ENCODE measurements at places on chromosomes 1 and 21.

GRCh38 chr1:56291374-56291919 lies 287.9 kb downstream of the PLPP3 start:
- DNase-seq: no peak

DNA sequence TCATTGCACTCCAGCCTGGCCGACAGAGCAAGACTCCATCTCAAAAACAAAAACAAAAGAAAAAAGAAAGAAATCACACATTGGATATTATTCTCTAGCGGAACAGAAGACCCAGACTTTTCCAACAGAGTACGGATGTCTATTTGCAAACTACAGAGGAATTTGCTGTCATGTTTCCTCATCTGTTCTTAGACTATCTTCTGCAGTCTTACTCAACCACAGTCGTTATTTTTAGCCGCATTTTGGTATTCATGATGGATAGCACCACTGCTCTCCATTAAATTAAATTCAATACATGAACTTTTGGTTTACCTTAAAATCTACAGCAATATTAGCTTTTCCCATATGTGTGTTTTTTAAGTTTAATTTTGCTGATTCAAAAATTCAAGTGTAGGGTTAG lies 14.2 kb upstream of the HEATR1 start:
- DNase-seq: no peak

DNA sequence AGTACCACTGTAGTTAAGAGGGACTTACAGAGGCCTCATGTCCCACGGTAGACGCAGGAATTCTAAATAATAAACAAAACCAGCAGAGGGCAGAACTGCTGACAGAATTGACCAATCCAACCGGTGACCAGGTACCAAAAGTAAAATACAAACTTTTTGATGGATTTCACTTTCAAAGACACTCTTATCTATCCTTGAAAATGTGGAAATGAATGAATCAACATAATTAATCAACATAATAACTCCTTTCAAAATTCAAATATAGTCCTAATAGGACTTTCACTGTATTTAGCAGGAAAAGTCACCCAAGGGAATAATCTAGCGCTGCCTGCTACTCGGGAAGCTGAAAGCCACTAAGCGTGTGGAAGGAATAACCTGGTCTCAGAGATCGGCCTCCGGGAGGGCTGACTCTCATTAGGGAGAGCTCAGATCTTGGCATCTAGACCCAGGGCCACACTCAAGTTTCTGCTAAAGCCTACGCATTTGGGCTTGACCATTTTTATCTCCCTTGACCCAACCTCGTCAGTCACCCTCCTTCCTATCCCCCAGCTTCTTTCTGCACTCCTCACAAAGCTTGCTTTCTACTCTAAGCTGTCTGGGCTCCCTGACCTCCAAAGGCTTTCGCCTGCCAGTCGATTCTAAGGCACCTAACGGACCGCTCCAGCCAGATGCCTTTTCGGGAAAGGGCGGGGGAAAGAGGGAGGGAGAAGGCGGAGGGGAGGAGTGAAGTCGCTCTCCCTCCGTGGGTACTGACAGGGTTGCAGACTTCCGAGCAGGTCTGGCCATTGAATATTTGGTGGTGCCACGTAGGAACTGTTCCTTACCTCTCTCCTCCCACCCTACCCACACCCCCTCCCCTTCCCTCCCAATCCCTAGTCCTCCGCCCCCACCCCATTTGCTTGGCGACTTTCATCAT lies 1.6 kb downstream of the COL11A1 start:
- DNase-seq: peak; percentile 27

DNA sequence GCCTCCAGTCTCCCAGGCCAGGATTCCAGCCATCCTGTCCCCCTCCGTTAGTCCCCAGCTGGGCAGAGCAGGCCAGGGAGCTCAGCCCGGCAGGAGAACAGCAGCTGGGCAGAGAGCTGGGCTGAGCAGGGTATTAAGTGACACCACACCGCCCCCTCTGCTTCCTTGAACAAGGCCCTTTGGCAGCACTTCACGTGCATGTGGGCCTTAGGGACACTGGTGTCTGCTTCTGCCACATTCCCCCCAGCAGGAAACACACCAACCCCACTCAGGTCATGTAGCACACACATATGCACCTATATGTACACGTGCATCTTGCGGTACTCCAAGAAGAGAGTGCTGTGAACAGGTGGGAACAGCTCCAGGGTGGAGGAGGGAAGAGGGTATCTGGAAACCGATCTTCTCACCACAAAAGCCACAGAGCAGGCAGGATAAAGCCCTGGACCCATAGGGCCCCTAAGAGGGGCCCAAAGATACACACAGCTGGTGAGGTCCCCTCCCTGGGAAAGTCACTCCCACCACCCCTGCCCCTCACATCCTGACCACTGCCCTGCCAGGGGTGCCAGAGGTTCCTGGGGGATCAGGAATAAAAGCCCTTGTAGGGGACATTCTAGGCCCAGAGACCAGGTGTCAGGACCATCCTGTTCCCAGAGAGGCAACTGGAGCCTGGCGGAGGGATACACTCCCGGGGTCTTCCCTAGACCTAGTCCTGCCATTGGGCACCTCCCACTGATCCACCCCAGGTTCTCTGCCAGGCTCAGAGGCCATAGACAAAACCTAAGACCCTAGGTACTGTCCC lies 4.5 kb downstream of the EPHA2 start:
- DNase-seq: no peak

- peak; percentile 8 for DNase-seq
Measured at GRCh38 chr21:38914528-38915293, 109.0 kb downstream of the ETS2 start.

DNA sequence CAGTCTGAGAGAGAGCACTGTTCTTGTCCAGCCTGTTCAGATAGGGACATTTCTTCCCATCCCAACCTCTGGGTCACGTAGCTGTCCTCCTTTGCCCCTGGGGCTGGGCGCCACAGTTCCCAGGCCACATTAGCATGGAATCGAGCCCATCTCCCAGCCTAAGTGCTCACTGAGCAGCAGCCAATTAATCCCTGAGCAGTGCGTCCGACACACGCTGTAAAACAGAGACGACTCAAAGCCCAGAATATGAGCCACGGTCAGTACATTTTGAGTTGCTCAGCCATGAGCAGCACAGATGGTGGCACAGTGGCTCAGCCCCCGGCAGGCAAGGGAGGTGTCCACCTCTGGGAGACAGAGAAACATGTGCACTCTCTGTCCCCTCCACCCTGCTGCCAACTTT lies 267.4 kb downstream of the NPHP4 start:
- no peak for DNase-seq

- no peak for DNase-seq
Measured at GRCh38 chr1:175822580-175822979, 79.2 kb upstream of the TNR start.

- DNase-seq: peak; percentile 6
Measured at GRCh38 chr21:35438643-35439404, 389.7 kb upstream of the RUNX1 start.

DNA sequence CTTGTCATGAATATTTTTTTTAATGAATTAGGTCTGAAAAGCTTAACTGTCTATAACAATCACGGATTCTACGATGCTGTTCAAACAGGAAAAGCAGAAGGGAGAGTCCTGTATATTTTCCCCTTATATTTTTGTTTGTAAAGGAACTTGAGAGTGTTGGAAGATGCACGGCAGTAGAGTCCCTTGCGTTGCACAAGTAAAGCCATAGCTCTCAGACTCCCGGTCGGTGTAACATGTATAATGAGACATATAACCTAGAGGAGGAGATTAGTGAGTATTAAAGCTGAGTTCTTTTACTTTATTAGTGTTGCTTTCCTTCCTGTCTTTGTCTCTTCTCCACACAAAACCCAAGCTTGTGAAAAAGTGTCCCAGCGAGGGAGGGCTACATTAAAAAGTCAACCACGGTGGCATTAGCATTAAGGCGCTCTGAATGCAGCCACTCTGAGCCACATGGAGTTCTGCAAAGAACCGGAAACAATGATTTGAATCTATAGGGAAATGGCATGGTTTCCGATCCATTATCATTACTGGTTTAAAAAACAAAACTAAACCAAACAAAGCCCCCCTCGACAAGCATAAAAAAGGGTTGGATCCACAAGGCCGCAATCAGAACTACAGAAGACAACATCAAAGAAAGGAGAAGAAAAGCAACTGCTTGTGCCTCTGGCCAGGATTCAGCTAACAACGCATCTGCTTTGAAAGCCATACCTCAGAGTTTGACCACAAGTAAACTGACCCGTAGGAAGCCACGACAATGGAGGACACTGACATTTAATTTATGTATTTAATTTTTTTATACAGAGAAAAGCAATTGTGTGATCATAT lies 356.8 kb downstream of the LMO4 start:
- no peak for DNase-seq

GRCh38 chr1:26814377-26814776 lies 12.1 kb upstream of the ZDHHC18 start:
- no peak for DNase-seq

GRCh38 chr1:185731446-185731845 lies 2.7 kb upstream of the HMCN1 start:
- no peak for DNase-seq

DNA sequence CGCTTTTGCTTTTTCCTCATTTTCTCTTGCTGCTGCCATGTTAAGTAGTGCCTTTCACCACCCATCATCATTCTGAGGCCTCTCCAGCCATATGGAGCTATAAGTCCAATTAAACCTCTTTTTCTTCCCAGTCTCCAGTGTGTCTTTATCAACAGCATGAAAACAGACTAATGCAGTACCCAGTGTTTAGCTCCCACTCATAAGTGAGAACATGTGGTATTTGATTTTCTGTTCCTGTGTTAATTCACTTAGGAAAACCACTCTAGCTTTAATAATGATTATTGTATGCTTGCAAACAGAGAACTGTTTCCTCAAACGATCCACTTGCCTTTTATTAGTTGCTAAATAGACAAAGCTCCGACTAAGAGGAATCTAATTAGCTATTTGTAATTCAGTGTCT lies 43.3 kb downstream of the IL23R start:
- DNase-seq: no peak

- DNase-seq: no peak
Measured at GRCh38 chr1:243672539-243673074, 177.4 kb downstream of the AKT3 start.

DNA sequence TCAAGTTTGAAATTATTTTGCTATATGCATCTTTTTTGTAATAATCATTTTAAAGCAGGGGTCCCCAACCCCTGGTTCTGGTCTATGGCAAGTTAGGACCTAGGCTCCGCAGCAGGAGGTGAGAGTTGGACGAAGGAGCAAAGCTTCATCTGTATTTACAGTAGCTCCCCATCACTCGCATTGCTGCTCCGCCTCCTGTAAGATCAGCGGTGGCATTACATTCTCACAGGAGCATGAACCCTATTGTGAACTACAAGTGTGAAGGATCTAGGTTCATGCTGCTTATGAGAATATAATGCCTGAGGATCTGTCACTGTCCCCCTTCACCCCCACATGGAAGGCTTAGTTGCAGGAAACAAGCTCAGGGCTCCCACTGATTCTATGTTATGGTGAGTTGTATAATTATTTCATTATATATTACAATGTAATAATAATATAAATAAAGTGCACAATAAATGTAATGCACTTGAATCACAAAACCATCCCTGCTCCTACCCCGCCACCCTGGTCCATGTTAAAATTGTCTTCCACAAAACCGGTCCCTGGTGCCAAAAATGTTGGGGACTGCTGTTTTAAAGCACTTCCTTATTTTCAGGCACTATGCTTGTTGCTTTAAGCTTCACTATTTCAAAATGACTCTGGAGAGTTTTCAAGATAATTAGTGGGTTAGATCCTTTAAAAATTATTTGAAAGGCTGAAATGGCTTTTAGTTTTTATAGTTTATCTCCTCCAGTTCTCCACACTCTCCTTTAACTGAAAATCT lies 74.8 kb downstream of the PLA2G4A start:
- no peak for DNase-seq

DNA sequence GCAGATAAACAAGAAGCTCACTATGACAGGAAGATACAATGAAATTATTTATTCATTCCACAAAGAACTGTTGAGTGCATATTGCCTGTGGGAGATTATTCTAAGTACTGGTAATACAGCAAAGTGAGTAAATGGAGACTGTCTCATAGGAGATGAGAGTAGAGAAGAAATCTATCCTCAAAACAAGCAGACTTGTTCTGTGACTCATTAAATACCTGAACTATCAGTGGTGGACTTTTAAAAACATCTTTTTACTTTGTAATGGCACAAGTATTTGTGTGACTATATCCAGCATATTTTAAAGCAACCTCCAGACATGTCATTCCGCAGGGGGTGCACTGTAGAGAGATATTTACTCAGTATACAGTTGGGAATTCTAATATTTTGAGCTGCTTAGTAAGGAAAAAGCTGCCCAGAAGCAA lies 259.2 kb downstream of the FMN2 start:
- DNase-seq: no peak

DNA sequence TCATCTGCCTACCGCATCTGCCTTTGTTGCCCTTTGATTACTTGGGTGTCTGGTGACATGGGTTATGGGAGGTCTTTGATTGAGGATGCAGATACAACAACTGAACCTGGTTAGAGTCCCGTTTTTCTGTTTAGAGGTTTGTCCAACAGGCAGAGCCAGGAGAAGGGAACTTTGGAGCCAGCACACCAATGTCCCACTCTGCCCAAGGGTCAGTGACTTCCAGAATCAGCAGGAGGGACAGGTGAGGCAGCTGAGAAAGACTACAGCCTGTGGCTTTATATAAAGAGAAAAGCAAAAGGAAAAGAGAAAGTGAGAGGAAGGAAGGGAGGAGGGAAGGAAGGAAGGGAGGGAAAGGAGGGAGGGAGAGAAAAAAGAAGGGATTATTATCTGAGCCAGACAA lies 101.5 kb upstream of the ZNF644 start:
- DNase-seq: no peak

DNA sequence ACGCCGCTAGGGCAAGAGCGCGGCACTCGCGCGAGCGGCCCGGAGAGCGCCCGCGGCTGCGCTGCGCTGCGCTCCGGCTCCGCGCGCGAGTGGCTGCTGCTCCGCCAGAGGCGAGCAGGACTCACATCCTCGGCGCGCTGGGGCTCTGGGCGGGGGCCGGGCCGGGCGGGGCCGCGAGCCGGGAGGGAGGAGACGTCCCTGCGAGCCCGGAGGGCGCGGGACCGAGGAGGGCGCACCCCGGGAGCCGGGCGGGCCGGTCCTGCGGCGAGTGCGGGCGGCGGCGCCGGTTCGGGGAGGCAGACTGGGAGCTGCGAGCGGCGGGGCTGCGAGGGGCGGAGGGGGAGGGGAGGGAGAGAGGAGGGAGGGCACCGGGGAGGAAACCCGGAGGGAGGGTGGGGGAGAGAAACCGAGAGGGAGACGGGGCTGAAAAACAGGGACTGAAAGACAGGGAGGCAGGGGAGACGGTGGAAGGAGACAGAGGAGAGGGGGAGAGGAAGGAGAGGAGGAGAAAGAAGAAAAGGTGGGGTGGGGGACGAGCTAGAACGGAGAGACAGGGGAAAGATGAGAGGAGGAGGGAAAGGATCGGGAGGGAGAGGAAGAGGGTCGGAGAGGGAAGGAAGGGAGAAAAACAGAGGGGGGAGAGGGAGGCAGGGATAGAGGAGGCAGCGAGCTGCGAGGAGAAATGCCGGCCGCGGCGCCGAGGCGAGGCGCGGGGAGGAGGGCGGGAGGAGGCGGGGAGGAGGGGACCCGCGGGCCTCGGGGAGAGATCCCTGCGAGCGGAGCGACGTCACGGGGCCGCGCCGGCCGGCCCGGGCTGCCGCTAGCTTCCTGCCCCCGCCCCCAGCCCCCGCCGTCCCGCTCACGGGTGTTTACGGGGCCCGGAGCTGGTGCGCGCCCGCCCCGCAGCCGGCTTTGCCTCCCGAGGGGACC lies at the start of gene CAMK2N1:
CAMK2N1 (minus strand) TSS at position 684 of the 930 bp plus-strand sequence. CDS start 831 bp downstream, outside the sequence.
- peak; percentile 28 for DNase-seq

Measured in activated CD4-positive, alpha-beta T cell treated with anti-CD3 and anti-CD28 coated beads, Interleukin-2, Interleukin-6, amounts not matched to agents 100 ng/mL and 50 ng/mL, durations not matched to agents 16 hours and 8 hours (primary cell).